ENCODE measurements at places on chromosomes 2 and 18. TPM values are rescaled to one million over a fixed set of nuclear protein-coding genes. Genes with fewer than 3 reads are reported as not detected.

The BOLL gene
- total RNA-seq = not detected

DNA sequence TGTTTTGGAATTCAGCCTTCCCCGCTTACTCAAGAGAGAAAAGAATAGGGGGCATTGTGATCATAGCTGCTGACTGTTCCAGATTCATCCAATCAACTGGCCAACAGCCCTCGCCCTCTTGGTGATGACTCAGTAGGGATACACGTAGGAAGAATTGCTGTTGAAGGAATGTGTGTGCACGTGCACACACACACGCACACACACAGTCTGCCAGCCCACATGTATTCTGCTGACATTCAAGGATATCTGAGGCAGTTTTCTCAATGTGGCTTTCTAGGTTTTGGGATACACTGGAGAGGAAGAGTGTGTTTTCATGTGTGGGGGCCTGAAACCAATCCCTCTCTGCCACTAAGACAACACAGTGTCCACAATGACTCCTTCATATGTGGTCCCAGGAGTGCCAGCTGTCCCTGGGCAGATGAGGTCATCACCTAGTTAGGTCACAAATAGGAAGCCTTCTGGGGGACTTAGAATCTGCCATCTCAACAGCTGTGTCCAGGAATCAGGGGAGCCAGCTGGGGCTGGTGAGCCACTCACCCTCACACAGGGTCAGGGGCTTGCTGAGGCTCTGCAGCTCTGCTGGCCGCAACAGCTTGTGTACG lies 352.6 kb downstream of the SS18 start:
- DNase-seq = no peak

GRCh38 chr18:54250846-54251261 lies 18.5 kb upstream of the POLI start:
- peak; percentile 57 for DNase-seq

GRCh38 chr2:173957517-173957916 lies 7.7 kb downstream of the SP3 start:
- DNase-seq = no peak

GRCh38 chr18:79784071-79784913 lies 13.4 kb upstream of the KCNG2 start:
- DNase-seq = no peak

DNA sequence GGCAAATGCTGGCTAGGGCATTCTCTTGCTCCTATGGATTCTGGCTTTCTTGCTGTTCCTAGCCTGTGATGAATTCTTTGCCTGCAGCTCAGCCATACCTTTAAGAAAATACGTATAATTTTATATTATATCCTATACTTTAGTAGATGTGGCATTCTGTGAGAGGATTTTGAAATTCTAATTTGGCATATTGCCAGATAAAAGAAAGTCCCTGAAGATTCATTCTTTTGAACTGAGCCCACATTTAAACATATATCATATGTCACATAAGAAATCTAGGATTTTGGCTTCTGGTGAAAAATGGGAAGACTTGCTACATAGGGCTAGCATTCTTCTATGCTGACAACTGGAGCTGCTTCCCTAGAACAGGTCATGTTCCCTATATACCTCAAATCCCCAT lies 91.4 kb upstream of the LYPD1 start:
- no peak for DNase-seq
